Activated CD4-positive, alpha-beta T cell treated with anti-CD3 and anti-CD28 coated beads, Interleukin-2, amount 50 U/mL, for 48 hours (primary cell): ENCODE measurements at places on chromosomes 5 and 9.

GRCh38 chr5:98698359-98698758, 75.1 kb upstream of the RGMB start:
- no peak for DNase-seq

DNA sequence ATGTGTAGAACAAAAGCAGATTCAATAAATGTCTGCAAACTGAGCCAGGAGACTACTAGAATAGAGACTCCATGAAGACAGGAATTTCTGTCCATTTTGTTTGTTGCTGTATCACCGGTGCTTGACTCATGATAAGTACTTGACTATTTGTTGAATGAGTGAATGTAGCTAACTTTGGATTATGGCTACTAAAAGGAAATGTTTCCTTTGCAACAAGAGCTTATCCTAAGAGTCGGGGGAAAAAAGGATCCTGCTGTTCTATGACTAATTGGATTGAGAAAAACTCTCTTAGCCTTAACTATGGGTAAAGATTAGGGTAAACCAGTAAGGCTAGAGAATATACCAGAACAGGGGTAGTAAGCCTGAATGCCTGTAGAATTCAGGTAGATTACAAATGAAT, 3.5 kb downstream of the PAIP1 start:
- DNase-seq: no peak

DNA sequence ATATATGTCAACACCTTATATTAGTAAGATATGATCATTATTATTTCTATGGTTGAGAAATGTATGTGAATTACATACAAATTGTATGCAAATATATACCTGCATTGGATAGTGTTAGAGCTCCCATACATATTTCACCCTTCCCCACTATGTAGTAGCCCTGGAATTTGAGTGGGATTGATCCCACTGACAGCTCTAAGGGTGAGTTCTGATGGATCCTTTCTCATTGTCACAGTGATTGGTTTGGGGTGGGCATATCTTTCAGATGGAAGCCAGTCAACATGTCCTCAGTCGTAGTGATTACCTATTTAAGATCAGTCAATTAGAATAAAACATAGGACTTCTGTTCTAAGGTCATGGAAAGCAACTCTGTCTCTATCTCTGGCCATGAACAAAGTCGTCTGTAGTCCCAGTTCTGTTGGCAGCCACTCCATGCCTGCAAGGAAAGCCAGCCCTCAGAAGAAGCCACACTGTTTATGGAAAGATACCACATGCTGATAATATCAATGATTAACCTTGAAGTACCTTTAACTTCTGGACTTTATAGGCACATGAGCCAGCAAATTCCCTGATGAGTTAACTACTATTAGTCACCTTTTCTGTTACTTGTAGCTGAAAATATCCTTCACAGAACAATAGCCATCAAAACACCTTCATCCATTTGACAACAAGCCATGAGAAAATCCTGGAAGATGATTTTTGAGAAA, 5.1 kb upstream of the CCDC192 start:
- DNase-seq: no peak

GRCh38 chr5:168215646-168216045, 75.8 kb upstream of the WWC1 start:
- DNase-seq: no peak

GRCh38 chr9:14453286-14453685, 139.3 kb upstream of the NFIB start:
- no peak for DNase-seq

DNA sequence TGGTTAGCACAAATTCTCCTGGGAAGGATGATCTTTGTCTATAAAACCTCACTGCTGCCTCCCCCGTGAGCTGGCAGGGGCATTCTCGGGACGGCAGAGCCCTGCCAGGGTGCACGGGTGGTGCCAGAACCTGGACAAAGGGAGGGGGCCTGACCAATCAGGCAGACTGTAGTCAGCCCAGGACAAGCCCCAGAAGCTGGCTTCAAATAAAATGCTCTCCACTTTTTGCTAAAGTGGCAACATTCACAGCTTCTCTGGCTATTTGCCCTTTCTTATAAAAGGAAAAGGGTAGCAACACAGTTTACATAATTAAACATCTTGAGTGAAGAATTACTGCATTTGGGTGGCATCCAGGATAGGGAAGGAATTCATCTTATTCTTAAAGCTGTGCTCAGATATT, 14.4 kb downstream of the IL9 start:
- DNase-seq: no peak
